ENCODE measurements at places on chromosomes 16 and 17.
A peak's percentile ranks its signal among the peaks of the same experiment; 100 is the strongest.

DNA sequence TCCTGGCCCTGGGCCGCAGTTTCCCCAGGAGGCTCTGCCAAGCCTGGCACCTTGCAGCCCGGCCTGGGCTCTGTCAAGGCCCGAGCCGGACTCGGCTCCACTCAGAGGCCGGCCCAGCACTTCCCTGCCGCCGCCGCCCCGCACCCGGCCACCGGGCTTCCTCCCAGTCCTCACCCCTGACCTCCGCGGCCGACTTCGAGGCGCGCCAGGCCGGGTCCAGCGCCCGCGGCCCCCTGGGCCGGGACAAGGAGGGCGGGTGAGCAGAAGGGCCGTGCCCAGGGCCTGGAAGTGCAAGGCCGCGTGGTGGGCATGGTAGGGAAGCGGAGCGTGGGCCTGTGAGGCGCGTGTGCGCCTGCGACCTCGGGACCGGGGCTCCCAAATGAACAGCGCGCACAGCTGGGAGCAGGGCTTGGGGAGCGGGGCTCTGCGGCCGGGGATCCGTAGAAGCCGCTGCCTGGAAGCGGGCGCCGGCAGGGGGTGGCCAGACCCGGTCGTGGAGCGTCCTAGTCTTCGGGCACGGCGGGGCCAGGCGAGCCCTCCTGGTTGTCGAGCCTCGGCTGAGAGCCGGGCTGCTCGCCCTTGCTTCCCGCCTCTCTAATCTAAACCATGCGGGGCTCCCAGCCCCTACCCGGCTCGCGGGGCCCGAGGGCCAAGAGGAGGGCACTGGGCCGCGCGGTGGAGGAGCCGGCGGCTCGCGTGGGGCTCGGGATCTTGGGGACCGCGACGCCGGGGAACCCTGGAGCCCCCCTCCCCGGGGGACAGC, 503 bp upstream of the TBX4 start:
- DNase-seq, result no peak

GRCh38 chr17:19238167-19238505, 970 bp downstream of the EPN2 start:
- peak; percentile 8 for DNase-seq

- no peak for DNase-seq
Observed at GRCh38 chr16:14199624-14200023, 128.5 kb downstream of the MRTFB start.

GRCh38 chr16:6926762-6927161, 405.9 kb upstream of the RBFOX1 start:
- no peak for DNase-seq

- no peak for DNase-seq
Observed at GRCh38 chr16:2985893-2986355, 5.7 kb upstream of the PKMYT1 start.
